ENCODE measurements at places on chromosomes 12 and 14.

DNA sequence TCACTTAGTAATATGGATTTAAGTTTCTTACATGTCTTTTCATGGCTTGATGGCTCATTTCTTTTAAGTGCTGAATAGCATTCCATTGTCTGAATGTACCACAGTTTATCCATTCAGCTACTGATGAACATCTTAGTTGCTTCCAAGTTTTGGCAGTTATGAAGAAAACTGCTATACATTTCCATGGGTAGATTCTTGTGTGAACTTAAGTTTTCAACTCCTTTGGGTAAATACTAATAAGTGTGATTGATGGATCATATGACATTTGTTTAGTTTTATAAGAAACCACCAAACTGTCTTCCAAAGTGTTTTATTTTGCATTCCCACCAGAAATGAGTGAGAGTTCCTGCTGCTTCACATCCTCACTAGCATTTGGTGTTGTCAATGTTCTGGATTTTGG is 119.2 kb downstream of the NAV3 start:
- no peak for DNase-seq

DNA sequence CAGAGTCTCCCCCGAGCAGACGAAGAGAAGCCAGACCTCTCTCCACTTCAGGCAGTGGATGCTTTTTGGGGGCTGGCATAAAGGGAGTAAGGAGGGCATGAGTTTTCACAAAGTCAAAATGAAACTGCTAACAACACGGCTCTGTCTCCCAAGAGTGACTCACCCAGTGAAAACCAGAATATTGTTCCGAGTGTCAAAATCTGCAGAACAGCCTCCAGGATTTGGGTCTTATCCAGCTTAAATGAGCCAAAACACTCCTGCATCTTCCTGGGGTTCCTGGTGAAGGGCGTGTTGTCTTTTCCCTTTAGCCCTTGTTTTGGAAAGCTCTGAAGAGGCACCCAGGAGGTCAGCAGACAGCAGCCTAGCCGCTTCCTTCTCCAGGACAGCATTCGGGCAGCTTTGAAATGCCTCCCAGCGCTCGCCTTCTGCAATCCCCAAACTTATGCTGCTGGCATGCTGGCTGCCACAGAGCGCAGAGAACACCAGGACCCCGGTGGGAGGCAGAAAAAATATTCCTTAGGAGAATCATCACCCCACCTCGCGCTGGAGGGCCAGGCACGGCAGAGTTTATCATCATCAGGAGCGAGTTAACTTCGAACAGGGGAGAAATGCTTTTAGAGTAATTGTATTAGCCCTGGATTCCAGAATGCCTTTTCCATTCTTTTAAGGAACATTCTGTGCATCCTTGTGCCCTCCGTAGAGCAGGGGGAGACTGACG is 117.7 kb upstream of the NCOR2 start:
- DNase-seq = no peak

- no peak for DNase-seq
Measured at GRCh38 chr12:52918784-52919183, 13.9 kb upstream of the KRT8 start.

- no peak for DNase-seq
Measured at GRCh38 chr12:90801776-90802175, 153.2 kb downstream of the CCER1 start.

- DNase-seq = no peak
Measured at GRCh38 chr14:96811985-96812667, 14.9 kb downstream of the VRK1 start.

DNA sequence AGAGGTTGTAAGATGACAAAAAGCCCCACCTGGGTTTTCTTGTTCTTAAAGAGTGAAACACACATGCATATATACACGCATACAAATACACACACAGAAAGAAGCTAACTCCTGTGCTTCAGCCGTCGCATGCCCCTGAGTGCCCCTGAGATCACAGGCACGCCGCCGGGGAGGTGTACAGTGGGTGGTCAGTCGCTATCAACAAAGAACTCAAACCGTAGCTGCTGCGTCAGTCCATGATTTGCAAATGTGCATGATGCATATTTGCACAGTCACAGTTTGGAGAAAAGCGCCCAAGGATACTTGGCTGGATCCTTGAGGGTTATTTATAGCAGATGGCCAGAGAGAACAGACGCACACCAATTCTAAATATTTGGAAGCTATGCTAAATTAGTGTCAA is 206.9 kb downstream of the TMEM132D start:
- no peak for DNase-seq

DNA sequence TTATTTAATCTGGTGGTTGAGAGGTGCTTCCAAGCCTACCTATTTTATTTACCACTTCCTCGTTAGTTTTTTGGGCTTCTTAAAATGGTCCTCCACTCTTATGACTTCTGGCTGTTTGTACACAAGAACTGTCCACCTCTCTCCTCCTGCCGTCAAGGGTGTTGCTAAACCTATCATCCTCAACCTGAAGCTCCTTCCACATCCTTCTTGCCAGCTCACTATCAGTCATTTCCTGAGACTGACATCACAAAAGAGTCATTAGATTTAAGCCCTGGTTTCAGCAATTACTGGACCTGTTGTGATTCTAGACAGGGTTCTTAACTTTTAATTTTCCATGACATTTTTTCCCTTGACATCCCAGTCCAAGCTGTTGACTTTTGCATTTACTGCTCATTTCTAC is 91.9 kb downstream of the BICD1 start:
- no peak for DNase-seq

- DNase-seq = no peak
Measured at GRCh38 chr12:42935090-42935489, 345.5 kb upstream of the PRICKLE1 start.

DNA sequence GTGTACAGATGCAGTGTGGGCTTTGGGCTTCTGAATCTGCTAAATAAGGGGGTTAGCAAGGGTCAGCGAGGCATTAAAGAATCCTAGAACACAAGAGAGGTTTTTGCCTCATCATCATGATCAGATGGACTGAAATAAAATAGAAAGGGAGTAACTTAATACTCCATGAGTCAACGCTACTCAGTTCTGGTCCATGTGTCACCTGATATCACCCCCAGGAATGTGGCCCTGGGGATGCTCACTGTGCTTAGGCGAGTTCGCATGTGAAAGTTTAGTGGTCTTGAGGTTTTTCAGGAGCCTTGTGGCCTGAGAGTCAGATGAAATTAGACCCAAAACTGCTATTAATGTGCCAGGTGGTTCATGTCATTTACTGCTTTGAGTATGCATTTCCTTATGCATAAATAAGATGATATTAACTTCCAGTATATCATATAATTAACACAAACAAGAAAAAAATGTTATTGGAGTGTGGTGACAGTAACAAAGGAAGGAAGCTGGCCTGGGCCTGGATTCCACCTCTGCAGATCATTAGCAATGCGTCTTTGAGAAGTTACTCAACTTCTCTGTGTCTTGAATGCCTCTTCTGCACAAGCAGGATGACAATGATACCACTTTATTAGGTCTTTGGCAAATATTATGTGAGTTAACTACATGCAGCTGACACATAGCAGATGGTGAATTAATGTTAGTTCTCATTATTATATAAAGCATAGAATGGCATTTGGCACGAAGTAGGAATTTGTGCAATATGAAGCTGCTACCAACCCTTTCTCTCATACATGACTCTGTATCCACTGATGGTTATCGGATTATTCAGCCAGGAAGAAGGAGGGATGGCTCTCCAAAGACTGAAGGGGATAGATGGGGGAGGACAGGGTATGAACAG is 1272.6 kb downstream of the AACS start:
- DNase-seq = no peak

DNA sequence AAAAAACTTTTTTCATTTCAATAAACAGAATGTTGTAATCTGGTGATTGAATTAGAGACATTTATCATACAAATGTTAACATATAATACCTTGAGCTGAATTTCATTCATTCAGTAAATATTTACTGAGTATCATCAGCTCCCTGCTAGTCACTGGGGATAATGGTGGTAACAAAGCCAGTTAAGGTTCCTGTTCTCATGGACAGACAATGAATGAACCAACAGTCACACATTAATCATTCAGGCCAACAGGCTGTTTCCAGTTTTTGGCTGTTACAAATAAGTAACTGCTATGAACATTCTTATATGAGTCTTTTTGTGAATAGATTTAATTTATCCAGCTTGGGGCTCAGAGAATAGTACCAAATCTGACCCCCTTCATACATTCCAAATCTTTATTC is 13.5 kb downstream of the EXD2 start:
- DNase-seq = no peak

DNA sequence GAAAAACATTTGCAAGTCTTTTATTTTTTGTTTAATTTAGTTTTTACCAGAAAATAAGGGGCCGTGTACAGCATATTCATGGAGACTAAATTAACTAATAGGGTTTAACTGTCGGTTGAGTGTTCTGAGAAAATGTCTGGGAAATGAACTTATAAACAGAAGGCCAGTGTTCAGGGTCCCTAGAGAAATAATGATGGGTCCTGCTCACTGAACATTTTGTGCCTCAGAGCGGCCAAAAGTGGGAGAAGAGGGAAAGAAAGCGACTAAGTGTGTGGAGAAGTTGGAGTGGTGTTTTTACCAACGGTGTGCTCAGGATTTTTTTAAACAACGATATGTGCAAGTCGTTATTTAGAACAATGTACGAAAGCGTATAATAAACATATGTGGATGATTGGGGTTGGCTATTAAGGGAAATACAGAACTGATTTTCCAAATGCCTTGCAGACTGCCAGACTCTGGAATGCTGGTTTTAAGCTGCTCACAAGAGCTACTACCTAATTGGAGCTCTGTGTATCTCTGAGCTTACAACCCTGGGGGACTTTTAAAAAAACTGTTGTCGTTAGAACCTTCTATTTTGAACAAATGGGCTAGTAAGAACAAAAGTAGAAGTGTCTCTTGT is 166.7 kb downstream of the SLC38A4 start:
- no peak for DNase-seq

Data from NCI-H1092 treated with DMSO at 0.1 percent for 48 hours (cell line).